ENCODE measurements at places on chromosomes 1 and 21.

DNA sequence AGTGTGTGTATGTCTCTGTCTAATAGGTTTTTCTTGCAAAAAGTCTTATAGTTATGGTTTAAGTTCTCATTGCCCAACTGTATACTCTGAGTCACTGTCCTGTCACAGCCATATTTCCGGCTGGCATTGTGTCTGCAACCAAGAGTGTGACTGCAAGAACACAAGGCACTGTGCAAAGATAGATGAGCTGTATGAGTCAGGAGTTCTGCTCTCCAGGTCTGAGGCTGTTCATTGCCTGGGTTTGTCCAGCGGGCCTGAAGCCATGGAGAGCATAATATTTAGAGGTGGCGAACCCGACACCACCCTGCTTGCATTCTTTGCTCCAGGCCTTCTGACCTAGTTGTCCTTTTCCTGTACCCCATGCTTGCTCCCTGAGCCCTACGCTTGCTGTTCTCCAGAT, 50.9 kb upstream of the CNIH3 start:
- DNase-seq, result peak; percentile 98

- peak; percentile 60 for DNase-seq
These were observed 860 bp downstream of the TMEM63A start for GRCh38 chr1:225881081-225881958.

GRCh38 chr21:42474043-42474831, 21.8 kb downstream of the RSPH1 start:
- DNase-seq, result peak; percentile 71

- no peak for DNase-seq
These were observed 64.6 kb downstream of the TRIM11 start for GRCh38 chr1:228341814-228342626.

DNA sequence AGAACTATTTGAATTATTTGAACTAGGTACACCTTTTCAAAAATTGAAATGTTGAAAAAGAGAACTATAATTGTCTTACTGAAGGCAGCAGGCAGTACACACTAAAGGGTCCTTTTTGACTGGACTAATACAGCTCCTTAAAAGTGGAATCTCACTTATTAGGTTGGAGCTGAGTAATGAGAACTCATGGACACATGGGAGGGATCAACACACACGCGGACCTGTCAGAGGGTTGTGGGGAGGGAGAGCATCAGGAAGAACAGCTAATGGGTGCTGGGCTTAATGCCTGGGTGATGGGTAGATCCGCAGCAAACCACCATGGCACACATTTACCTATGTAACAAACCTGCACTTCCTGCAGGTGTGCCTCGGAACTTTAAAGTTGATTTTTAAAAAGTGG, 145.0 kb downstream of the BRINP2 start:
- DNase-seq, result no peak

DNA sequence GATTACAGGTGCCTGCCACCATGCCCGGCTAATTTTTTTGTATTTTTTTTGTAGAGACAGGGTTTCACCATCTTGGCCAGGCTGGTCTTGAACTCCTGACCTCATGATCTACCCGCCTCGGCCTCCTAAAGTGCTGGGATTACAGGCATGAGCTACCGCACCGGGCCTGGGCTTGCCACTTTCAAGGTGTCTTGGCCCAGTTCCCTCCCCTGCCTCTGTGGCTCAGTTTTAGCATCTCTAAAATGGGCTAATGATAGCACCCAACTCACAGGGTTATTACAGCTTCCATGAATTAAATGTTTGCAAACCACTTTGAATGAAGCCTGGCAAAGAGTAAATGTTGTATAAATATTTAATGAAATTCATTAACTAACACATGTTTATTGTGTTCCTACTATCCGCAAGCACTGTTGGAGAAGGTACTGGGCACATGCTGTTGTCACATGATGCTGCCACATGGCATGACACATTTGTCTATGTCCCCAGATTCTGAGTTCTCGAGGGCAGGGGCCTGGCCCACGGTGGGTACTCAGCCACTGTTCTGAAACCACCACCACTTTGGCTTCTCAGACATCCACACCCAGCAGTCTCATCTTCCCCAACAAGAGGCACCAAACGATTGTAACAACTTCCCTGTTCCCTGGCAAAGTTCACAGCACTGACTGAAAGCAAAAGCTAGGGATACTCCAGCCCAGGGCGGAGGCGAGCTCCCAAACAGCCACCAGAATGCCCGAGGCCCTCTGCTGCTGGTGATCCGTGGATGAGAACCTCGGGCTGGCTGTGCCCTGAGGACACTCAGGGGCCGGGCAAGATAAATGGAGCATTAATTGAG, 9.7 kb downstream of the IFFO2 start:
- no peak for DNase-seq

DNA sequence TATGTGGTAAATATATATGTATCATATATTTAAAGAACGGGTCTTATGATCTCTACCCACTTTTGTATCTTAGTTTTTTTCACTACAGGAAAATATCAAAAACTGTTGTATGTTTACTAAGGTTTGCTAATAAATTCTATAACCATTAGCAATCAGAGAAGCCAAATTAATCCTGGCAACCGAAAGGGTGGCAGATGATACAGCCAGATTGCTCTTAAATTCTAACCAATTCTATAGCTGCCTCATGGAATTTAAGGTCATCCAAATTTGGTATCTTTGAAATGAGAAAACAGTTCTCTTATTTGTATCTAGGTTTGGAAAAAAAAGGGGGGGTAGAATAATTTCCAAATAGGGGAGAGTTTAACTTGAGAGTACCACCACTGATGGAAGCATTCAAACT, 591.2 kb downstream of the SMYD3 start:
- DNase-seq, result no peak

DNA sequence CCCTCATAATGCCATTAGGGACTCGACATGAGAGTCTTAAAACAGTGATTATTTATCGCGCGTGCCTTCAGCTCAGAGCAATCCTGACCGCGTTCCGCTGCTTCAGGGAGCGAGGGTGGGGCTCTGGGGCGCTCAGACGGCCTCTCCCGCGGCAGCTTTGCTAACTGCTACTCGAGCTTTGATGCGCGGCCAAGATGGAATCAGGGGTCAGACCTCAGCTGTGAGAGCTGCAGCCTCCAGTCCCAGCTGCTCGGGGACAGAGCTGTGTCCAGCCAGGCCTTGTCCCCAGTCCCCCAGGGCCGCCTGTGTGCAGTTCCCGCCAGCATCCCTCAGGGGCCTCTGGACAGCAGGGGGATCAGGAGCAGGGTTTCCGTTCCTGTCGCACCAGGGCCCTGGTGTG, 104.6 kb upstream of the TTC34 start:
- no peak for DNase-seq

GRCh38 chr1:228297822-228298221, 90.0 kb downstream of the OBSCN start:
- no peak for DNase-seq

- DNase-seq, result no peak
These were observed 10.9 kb downstream of the TMPRSS2 start for GRCh38 chr21:41497008-41497407.

- DNase-seq, result no peak
These were observed 50.9 kb upstream of the KCNJ15 start for GRCh38 chr21:38205940-38206339.

GRCh38 chr1:9539829-9540550, 725 bp downstream of the SLC25A33 start:
- DNase-seq, result peak; percentile 52

DNA sequence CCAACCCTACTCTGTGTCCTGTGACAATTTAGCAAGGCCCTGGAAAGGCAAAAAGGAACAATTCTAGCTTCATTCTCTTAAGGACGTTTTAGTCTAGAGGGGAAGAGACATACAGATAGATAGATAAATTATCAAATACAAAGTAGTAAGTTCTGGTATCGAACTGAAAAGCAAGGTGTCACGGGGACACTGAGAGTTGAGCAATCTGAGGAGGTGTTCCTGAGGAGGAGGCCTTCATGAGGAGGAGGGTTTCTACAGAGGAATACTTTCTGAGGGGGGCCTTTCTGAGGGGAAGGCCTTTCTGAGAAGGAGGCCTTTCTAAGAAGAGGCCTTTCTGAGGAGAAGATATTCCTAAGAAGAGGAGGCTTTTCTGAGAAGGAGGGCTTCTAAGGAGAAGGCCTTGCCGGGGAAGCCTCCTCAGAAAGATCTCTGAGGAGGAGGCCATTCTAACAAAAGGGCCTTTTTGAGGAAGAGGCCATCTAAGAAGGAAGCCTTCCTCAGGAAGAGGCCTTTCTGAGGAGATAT, 155.9 kb upstream of the COA6 start:
- no peak for DNase-seq

- no peak for DNase-seq
These were observed 121.7 kb downstream of the SIPA1L2 start for GRCh38 chr1:232508130-232508701.

GRCh38 chr1:118136187-118136941, 48.7 kb downstream of the SPAG17 start:
- DNase-seq, result peak; percentile 62

- DNase-seq, result no peak
These were observed 276.0 kb downstream of the TM2D1 start for GRCh38 chr1:61448914-61449313.

- DNase-seq, result no peak
These were observed 271.4 kb downstream of the FOXD2 start for GRCh38 chr1:47709019-47709871.

DNA sequence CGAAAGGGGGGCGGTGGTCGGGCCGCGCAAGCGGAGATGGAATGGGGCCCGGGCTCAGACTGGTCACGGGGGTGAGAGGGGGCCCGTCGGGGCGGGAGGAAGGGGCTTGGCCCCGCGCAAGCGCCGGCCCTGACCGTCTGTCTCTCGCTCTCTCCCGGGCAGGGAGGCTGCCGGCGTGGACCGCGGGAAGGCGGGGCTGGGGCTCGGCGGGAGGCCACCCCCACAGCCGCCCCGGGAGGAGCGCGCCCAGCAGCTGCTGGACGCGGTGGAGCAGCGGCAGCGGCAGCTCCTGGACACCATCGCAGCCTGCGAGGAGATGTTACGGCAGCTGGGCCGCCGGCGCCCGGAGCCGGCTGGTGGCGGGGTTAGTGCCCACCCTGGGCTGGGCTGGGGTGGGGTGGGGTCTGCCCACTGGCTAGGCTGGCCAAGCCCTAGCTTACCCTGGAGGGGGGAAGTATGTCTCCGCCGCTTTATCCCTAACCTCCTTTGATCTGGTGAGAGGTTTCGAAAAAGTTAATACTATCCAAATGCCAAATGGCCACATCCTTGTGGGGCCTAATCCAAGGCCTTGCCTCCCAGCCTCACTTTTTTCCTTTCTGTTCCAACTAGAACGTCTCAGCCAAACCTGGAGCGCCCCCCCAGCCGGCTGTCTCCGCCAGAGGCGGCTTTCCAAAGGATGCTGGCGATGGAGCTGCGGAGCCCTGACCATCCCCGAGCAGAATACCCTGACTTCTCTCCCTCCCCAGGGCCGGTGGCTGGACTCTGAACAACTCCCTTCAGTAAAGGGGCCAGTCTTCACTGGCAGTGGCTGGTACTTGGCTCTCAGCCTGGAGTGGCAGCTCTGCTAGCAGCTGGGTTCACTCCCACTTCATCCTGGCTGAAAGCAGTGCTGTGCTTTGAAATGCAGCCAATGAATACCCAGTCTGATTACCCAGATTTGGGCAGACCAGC, 636 bp upstream of the YRDC start:
- peak; percentile 72 for DNase-seq

DNA sequence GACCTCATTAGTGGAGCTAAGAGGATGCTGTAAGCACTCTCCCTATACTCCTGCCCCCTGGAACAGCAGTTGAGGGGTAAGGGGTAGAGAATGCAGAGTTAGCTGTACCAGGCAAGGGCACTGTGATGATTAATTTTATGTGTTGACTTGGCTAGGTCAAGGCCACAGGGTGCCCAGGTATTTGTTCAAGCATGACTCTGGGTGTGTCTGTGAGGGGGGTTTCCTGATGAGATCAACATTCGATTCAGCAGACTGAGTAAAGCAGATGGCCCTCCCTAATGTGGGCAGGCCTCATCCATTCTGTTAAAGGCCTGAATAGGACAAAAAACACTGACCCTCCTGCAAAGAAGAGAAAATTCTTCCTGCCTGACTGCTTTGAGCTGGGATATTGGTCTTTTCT, 110.8 kb downstream of the KCND3 start:
- DNase-seq, result no peak

DNA sequence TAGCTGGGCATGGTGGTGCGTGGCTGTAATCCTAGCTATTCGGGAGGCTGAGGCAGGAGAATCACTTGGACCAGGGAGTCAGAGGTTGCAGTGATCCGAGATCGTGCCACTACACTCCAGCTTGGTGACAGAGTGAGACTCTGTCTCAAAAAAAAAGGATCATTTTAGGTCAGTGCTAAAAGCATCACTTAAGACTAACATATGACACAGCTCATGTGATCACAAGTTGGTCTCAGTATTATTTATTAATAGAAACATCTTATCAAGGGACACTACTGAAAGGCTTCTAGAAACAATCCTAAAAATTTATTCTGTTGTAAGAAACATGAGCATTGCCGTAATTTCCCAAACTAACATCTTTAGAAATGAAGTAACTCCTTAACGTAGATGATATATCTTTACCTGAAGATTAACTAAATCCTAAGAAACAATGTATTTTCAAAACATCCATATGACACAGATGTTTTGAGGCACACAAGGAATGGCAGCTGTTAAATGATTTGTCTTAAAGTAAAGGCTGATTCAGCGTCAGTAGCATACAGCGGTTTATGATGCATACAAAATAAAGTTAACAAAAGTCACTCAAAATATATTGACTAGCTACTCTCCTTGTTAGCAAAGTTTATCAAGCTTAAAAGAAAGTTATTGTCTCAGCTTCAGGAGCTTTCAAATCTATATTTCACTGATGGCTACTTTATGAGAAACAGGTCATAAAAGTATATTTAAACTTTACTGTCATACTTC, 2.6 kb downstream of the NIBAN1 start:
- DNase-seq, result no peak

DNA sequence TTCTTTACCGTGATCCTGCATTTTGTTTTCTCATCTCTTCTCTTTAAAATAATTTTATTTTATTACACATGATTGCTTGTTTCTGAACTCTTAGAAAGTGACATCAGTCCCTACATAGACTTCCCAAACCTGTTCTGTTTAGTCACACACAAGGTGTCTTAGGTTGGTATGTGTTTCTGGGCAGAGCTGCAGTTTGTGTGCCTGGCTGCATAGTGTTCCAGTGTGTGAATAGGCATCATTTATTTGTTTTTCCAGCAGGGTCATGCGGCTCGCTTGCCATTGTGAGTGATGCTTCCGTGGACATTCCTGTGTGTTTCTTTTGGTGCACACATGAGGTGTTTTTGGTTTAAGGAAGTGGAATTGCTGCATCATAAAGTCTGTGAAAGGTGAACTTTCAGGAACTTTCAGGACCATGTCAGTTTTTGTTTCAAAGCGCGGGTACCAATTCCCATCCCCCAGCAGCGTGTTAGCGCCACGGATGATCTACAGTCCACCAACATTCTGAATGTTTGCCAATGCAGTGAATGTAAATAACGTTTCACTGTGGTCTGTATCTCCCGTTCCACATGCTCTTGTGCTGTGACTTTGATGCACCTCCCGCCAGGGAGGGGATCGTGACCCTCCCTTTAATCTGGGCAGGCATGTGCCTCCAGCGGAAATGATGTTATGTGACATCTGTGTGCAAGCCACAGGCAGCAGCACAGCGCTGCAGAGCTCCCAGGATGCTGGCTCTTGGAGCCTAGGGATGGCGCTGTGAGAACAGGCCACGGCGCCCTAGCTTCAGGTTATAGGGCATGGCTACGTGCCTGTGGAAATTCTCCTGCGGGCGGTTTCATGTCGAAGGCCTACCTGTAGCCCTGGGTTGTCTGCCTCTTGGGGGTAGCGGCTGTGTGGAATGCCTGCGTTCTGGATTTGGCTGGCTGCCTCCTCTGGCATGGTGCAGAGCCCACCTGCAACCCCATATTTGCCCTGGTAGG, 144.6 kb upstream of the COL6A1 start:
- no peak for DNase-seq

GRCh38 chr1:200921571-200922110, 26.9 kb downstream of the INAVA start:
- no peak for DNase-seq

GRCh38 chr1:65323246-65323645, 13.9 kb downstream of the DNAJC6 start:
- DNase-seq, result peak; percentile 57

All from HT1080 (cell line).